ENCODE measurements at places on chromosomes 16 and 17.

DNA sequence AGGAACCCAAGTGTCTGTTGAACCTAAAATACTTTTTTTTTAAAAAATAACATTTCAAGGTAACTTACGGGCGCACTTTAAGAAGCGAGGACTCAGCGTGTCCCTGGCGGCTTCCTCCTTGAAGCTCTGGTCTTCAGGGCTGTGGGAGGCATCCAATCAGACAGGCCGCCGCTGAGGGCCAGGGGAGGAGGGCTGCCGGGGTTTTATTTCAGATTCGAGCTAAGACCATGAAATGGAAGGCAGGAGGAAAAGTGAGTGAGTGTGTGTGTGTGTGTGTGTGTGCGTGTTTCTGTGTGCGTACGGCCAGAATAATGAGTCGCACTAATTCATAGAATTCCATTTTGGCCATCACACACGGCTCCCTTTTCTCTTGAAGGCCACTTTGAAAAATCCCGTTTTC is 41.1 kb downstream of the C16orf78 start:
- no peak for DNase-seq

DNA sequence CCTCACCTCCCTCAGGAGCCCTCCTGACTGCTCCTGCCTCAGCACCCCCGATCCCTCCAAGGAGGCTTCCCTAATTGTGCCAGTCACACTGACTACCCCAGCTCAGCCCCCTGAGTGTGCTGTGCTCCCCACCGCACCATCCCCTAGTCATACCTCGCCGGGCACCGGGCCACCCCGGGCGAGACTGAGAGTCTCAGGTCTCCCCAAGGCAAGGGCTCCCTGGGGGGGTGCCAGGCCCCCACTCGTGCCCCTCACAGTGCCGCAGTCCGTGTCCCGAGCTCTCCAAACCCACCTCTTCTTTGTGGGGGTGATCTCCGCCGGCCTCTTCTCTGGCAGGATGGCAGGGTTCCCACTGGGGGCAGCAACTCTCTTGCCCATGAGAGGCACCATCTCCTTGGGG is 3.2 kb downstream of the TRPV3 start:
- DNase-seq = no peak

DNA sequence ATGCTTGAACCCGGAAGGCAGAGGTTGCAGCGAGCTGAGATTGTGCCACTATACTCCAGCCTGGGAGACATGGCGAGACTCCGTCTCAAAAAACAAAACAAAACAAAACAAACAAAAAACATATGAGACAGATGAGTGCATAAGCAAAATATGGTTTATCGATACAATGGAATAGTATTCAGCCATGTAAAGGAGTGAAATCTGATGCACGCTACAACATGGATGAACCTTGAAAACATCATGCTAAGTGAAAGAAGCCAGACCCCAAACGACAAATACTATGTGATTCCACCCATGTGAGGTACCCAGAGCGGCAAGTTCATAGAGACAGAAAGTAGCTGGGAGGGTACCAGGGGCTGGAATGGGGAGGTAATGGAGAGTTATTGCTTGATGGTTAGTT is 6.8 kb downstream of the PLCD3 start:
- no peak for DNase-seq

DNA sequence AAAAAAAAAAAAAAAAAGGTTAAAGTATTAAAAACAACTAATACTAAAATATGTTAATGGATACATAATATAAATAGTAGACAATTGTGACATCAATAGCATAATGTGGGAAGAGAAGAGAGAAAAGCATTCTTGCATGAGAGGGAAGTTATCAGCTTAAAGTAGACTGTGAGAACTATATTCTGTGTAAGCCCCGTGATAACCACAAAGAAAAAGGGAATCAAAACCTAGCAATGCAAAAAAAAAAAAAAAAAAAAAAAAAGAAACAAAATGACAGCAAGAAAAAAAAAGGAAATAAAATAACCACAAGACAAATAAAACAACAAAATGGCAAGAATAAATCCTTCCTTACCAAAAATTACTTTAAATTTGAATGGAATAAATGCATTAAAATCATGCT is 39.8 kb upstream of the MYLK3 start:
- no peak for DNase-seq

GRCh38 chr17:68843522-68843921 is 111.7 kb downstream of the ABCA8 start:
- DNase-seq = no peak

- no peak for DNase-seq
These were observed 1.1 kb downstream of the FHOD1 start for GRCh38 chr16:67246081-67246755.

DNA sequence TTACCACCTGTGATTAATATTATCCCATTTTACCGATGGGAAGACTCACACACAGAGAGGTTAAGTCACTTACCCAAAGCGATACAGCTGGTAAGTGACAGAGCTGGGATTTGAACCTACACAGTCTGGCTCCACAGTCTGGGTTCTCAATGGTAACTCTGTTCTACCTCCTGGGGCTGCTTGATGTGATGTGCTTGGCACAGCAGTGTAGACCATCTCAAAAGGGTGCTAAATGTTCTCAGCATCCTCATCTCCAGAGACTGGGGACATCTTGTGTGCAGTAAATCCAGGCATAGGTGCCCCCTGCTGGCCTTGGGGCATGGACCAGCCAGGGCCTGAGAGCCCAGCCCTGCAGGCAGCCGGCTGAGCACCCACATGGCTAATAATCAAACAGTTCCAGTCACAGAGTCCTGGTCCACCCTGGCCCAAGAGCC is 15.4 kb upstream of the KATNB1 start:
- DNase-seq = no peak

GRCh38 chr16:85527042-85527766 is 85.9 kb upstream of the GSE1 start:
- no peak for DNase-seq

GRCh38 chr17:48307814-48308411 is 122.1 kb downstream of the SKAP1 start:
- peak; percentile 50 for DNase-seq

DNA sequence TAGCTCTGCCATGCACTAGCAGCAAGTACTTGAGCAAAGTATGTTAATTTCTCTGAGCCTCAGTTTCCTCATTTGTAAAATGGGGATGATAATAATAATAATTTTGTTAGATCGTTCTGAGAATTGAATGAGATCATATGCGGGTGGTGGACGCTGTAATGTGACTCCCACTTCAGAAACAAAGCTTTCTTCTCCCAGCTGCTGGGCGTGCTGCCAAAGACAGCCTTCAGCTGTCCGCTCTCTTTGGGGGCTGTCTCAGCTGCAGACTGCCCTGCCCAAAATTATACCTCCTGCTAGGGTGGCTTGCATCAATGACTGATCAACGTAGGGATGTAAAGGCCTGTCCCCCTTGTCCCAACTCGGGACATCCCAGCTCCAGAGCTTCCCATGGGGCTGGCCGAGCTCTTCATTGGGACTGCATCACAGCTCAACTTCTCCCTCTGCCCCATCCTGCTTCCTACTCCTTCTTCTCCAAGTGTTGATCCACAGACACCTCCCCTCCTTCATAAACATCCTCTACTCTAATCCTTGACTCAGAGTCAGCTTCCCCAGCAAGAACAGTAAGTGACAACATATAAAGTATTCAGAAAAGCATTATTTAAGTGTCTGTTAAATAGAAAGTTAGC is 30.7 kb upstream of the CDH5 start:
- DNase-seq = peak; percentile 62

DNA sequence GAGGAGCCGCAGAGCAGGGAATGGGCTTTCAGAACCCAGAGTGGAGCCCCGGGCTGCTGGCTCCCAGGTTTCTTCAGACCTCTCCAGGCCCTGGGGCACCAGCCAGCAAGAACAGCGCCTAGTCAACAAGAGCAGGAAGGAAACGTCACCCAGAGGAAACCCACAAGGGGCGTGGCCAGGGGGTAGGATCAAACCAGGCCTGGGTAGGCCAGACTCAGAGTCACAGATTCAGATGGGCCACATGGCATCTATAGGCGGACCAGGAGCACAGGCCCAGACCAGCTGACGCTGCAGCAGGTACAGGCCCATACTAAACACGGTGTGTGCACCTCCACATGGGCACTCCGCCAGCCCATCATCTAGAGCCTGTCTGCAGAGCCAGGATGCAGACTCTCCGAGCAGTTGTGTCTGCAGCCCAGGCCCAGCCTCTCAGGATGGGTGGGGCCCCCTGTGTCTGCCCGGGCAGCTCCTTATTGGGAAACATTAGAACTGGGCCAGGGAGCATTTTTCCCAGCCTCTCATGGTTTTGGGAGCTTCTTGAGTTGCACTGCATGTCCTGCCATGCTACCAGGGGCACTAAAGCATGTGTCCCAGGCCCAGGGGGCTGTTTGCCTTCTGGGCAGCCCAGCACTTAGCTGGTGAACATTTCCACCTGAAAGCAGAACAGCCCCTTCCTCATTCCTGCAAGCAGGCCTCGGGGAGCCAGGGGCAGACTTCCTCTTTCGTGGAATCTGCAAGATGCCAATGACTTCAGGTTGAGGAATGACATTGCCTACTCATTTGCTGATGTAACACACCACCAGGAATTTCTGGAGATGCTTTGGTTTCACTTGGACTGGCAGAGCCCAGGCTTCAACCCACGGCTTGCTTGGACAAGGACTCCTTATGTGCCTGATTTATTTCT is at the start of gene NLRP1:
Gene NLRP1 (minus strand): TSS at position 127 of the 904 bp plus-strand sequence. CDS start 552 bp downstream, outside the sequence.
- no peak for DNase-seq

DNA sequence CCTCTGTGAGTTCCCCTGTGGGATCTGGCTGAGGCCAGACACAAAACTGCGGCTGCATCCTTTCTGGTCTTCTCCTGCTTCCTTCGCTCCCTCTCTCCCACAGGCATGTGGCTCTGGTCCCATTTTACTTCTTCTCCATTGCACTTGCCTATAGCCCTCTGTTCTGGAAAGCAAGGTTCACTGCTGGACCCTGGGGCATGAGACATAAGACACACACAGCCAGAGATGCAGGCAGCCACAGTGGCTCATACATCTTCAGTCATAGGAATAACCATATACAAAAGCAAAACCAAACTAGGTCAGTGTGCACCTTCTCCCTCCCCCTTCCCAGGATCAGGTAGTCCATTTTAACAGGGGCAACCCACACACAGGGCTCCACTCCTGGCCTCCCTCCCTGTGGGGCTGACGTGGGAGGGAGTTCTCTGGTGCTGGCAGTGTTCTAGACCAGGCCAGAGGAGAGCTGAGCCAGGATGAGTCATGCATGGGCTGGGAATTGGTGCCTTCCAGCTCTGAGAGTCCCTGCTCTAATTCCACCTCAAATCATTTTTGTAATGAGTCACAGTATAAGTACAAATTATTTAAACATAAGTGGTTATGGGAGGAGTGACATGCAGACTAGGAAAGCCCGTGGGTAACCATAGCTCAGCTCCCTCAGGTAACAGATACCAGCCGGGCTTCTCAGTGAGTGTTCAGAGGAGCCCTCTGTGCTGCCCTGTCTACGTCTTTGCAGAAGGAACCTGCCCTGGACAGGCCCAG is 58.0 kb downstream of the ASIC2 start:
- DNase-seq = no peak

DNA sequence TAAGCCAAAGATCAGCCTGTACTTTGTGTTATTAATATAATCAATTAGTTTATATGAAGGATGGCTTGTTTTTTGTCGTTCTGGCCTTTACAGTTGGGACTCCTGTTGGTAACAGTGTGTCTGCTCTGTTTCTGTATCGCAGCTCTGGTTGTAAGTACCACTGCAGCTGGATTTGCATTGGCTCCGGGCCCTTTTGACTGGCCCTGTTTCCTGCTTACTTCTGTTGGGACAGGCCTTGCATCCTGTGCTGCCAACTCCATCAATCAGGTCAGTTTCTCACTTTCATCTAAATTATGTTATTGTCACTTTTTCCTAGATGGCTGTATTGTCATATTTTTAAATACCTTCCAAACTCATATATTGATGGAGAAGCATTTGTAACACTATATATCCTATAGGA is 32.7 kb downstream of the COX10 start:
- no peak for DNase-seq

- DNase-seq = no peak
These were observed 307.2 kb downstream of the ABCC12 start for GRCh38 chr16:47848421-47849109.

DNA sequence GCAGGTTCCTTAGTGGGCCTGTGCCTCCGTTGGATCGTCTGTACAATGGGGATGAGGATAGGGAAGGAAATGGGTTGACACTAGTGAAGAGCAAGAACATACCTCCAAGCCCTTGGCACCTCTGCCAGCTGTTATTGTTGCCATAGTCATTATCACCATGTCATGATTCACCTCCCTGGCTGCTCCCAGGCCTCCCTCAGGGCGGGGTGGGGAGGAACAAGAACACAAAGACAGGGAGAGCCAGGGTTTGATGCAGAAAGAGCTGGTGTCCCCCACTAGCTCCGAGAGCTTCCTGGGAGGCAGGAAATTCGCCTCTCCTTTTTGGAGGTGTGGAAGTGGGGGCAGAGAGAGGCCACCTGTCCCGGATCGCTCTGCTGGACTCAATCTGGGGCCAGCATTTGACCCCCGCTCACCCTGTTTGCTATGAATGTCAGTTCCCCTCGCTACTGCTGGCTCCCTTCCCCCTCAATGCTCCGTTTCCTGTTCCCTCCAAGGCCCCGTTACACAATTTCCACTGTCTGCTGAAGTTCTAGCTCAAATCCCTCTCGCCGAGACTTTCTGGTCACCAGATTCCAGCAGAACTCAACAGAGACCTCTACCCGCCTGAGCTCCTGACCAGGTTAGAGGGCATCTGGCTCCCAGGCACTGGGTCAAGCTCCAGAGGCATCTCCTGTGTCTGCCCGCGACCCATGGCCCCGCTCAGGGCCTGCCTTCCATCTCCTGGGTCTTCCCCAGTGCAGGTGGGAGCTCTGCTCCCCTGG is 9.1 kb downstream of the TIMP2 start:
- DNase-seq = no peak

DNA sequence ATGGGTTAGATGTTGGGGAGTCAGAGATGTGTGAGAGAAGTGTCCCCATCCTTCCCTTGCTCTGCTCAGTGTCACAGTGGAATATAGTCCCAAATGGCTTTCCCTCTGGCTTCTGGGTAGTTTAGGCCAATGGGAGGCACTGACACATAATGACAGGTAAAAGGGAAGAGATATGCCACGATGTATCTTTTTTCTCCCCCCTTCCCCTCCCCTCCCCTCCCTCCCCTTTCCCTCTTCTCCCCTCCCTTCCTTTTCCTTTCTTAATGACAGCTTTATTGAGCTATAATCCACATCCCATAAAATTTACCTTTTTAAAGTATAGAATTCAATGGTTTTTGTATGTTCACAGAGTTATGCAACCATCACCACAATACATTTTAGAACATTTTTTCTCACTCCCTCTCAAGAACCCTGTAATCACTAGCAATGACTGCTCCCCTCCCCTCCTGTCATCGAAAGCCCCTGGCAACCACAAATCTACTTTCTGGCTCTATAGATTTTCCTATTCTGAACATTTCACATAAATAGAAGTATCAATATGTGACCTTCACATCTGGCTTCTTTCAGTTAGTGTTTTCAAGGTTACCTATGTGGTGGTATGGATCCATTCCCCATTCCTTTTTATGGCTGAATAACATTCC is 617 bp upstream of the CCR7 start:
- no peak for DNase-seq
